ENCODE measurements at places on chromosomes 1 and 21. TPM values are rescaled to one million over a fixed set of nuclear protein-coding genes. Genes with fewer than 3 reads are reported as not detected.

Gene BMP8B
- 0.41 TPM for total RNA-seq

Gene SMYD3
- 32.2 TPM for total RNA-seq

Gene AMY1A
- not detected for total RNA-seq

Gene GLIS1
- not detected for total RNA-seq

Gene TSPEAR
- not detected for total RNA-seq

Gene MIXL1
- not detected for total RNA-seq

Gene DAB1
- 35.9 TPM for total RNA-seq

Gene CELA3A
- total RNA-seq = not detected

Gene CHRM3
- total RNA-seq = 39.1 TPM

Gene UBL4B
- 0.41 TPM for total RNA-seq

Gene NCAM2
- total RNA-seq = 63.6 TPM

Gene PRDM16
- total RNA-seq = 1.6 TPM

Gene PBX1
- 197 TPM for total RNA-seq

Gene DNALI1
- total RNA-seq = 2.9 TPM

Gene PODN
- 0.82 TPM for total RNA-seq

Gene CFHR2
- total RNA-seq = not detected

Gene TNFSF4
- 0.41 TPM for total RNA-seq

Gene RIMKLA
- 31.4 TPM for total RNA-seq

Gene OR2L2
- total RNA-seq = 0.41 TPM

Gene PRRC2C
- 37.5 TPM for total RNA-seq

Gene BTBD19
- total RNA-seq = under 0.01 TPM

All from frontal cortex (tissue), 4 donors.